ENCODE measurements at places on chromosomes 2 and 18. TPM values are rescaled to one million over a fixed set of nuclear protein-coding genes. Genes with fewer than 3 reads are reported as not detected.

The CTDP1 gene
- 34.5 TPM for total RNA-seq

GRCh38 chr18:31710826-31711225, 26.4 kb upstream of the B4GALT6 start:
- no peaks in the 10 kb centered on the region for H3K36me3 ChIP-seq
- no peaks in the 10 kb centered on the region for H3K27me3 ChIP-seq
- DNase-seq: peak; percentile 22

GRCh38 chr2:240127191-240127750, 8.8 kb downstream of the COPS9 start:
- peaks cover 46% of the 10 kb centered on the region for H3K36me3 ChIP-seq
- no peaks in the 10 kb centered on the region for H3K27me3 ChIP-seq
- no peak overlapping the region for H3K4me3 ChIP-seq
- H3K4me1 ChIP-seq: no peaks in the 10 kb centered on the region
- no peak for DNase-seq

GRCh38 chr2:233974530-233975071, 57.4 kb downstream of the TRPM8 start:
- H3K4me3 ChIP-seq: no peak overlapping the region
- no peak for DNase-seq
- no peak overlapping the region for H3K27ac ChIP-seq
- H3K36me3 ChIP-seq: peaks cover 12% of the 10 kb centered on the region
- peaks cover 12% of the 10 kb centered on the region for H3K4me1 ChIP-seq
- peaks cover 10% of the 10 kb centered on the region for H3K27me3 ChIP-seq

- H3K27me3 ChIP-seq: no peaks in the 10 kb centered on the region
- H3K27ac ChIP-seq: peak overlapping the region; percentile 94
- H3K36me3 ChIP-seq: peaks cover 19% of the 10 kb centered on the region
- peak overlapping the region; percentile 92 for H3K4me3 ChIP-seq
- DNase-seq: no peak
- H3K4me1 ChIP-seq: peaks cover 23% of the 10 kb centered on the region
Observed at GRCh38 chr2:26034637-26034992, 731 bp downstream of the RAB10 start.

GRCh38 chr2:233385489-233386044, 31.3 kb downstream of the DGKD start:
- no peak overlapping the region for H3K4me3 ChIP-seq
- no peak for DNase-seq
- H3K27me3 ChIP-seq: no peaks in the 10 kb centered on the region

DNA sequence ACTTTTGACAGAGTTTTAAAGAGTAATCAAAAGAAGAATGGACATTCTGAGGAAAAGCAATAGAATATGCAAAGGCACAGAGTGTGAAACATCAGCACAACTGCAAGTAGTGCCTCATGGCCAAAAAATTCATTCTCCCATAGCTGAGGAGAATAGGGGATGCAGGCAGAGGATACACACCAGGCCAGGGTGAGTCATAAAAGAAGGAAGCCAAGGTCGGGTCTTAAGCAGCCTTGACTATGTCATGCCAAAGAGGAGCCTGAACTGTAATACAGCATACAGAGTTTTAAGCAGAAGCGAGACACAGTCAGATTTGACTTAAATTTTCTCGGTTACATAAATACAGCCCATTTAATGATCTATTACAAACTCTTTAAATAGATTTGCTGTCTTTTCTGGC, 165.0 kb downstream of the LNPK start:
- no peak for DNase-seq
- H3K36me3 ChIP-seq: no peaks in the 10 kb centered on the region

DNA sequence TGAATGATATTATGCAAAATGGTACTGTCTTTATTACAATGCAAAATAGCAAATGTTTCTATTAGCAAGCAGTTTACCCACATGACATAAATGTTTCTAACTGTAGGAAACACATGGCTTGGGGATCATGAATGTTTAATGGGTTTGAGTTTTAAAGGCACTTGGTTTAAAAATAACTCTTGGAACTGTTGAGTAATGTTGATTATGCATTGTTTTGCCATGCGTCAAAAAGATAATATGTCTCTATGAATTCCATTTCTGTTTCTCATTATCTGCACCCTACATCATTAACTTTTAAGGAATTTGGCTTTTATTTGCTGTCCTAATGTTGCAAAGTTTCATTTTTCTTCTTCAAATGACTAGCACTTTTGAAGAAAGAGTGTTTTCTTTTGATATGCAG, 1355.5 kb downstream of the SUCLG1 start:
- peaks cover 13% of the 10 kb centered on the region for H3K36me3 ChIP-seq
- H3K27ac ChIP-seq: no peak overlapping the region
- no peak overlapping the region for H3K4me3 ChIP-seq
- H3K4me1 ChIP-seq: peaks cover 7% of the 10 kb centered on the region
- DNase-seq: no peak
- no peaks in the 10 kb centered on the region for H3K27me3 ChIP-seq

GRCh38 chr2:67899187-67899586, 163.6 kb downstream of the C1D start:
- H3K27ac ChIP-seq: no peak overlapping the region
- peaks cover 12% of the 10 kb centered on the region for H3K36me3 ChIP-seq
- H3K27me3 ChIP-seq: peaks cover 86% of the 10 kb centered on the region
- DNase-seq: no peak
- peaks cover 40% of the 10 kb centered on the region for H3K4me1 ChIP-seq
- H3K4me3 ChIP-seq: no peak overlapping the region

DNA sequence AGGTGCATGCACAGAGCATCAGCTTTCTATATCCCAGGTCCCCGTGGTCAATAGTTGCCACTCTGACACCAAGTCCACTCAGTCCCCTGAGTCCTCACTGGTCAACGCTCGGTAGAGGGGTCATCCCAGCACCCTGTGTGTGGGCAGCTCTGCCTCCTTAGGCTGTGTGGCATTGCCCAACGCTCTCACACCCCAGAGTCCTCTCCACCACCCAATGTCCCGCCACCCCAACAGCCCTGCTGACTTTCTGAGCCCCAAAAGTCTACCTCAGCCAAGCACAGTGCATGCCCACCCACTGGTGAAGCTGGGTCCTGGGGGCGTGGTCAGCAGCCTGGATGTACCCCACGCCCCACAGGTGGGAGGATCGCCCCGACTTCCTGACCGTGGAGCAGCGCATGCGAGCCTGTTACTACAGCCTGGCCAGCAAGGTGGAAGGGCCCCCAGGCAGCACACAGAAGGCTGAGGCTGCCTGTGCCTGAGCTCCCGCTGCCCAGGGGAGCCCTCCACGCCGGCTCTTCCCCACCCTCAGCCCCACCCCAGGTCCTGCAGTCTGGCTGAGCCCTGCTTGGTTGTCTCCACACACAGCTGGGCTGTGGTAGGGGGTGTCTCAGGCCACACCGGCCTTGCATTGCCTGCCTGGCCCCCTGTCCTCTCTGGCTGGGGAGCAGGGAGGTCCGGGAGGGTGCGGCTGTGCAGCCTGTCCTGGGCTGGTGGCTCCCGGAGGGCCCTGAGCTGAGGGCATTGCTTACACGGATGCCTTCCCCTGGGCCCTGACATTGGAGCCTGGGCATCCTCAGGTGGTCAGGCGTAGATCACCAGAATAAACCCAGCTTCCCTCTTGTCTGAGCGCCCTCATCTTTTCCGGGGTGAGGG, 25.9 kb downstream of the ZAP70 start:
- H3K4me3 ChIP-seq: no peak overlapping the region
- H3K36me3 ChIP-seq: no peaks in the 10 kb centered on the region
- H3K27ac ChIP-seq: no peak overlapping the region
- no peaks in the 10 kb centered on the region for H3K27me3 ChIP-seq

DNA sequence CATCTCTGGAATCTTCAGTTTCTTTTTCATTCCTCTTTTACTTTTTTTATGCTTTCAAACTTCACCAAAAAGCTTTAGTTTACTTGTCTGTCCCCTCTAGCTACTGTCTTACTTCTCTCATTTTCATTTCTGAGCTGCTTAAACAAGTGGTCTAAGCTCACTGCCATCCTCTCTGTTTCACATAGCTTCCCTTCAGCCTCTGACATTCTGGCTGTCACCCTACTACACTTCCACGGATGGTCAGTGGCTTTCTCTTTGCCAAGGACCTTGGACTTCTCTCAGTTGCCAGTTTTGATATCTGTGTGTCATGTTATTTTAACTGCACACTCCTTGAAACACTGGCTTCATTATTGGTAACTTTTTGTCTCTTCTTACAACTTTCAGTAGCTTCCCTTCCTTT, 176.1 kb downstream of the IKZF2 start:
- H3K27ac ChIP-seq: no peak overlapping the region
- H3K4me3 ChIP-seq: no peak overlapping the region
- DNase-seq: no peak
- H3K27me3 ChIP-seq: no peaks in the 10 kb centered on the region
- no peaks in the 10 kb centered on the region for H3K36me3 ChIP-seq

The C2orf66 gene
- not detected for total RNA-seq

The CDKL4 gene
- 0.46 TPM for total RNA-seq

GRCh38 chr2:216584112-216584511, 49.1 kb upstream of the IGFBP2 start:
- H3K27me3 ChIP-seq: peaks cover 3% of the 10 kb centered on the region
- peaks cover 11% of the 10 kb centered on the region for H3K36me3 ChIP-seq
- no peak overlapping the region for H3K4me3 ChIP-seq
- peaks cover 30% of the 10 kb centered on the region for H3K4me1 ChIP-seq

DNA sequence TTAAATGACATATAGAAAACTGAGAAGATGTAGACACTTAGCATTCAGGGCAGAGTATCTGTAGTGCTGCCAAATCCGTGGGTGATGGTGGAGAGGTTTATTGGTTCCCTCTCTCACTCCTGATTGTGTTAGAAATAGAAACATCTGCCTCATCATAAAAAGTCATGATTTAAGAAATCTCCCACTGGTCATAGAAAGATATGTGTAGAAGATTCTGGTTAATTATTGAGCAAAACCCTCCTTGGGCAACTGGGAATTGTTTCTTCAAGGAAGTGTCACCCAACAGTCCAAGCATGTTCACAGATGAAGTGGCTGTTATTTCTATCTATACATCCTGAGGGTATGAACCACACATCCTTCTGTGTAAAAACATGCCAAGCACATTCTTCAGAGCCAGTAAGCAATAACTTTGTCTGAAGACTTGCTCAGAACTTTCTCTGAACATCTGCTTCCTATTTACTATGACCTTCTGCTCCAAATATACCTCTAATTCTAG, 33.6 kb upstream of the CHRNA1 start:
- peaks cover 55% of the 10 kb centered on the region for H3K4me1 ChIP-seq
- H3K36me3 ChIP-seq: peaks cover 16% of the 10 kb centered on the region
- no peak for DNase-seq
- H3K4me3 ChIP-seq: no peak overlapping the region

DNA sequence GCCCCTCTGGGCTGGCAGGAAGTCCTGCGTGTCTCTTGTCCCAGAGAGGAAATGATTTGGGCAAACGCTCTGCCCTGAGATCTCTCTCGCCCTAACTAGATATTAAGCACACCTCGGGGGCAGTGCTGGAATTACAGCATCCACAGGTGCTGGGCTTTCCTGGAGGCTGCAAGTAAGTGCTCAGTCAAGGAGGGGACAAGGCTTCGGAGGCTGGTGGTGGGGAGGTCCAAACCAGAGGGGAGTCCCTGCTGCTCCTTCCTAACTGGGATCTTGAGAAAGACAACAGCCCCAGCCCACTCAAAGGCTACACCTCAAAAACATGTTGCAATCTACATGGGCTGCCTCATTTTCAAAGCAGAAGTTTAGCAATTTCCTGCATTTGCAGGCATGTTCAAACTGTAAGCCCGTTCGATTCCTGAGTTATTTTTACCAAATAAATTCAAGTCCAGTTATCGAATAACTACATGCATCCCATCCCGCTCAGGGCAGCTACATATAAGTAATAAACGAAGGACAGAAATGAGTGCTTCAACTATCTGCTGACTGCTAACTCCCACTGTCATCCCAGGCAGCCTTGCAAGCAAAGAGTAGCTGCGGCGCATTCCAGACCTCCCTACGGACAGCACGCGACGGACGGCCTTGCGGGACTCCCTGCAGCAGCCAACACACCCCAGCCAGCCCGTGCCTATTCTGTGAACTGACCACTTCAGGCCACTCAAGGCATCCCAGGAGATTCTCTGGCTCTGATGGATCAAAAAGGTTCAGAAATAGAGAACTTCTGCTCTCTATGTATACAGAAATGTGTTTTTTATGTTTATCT, 27.5 kb downstream of the ZNF516 start:
- DNase-seq: no peak
- H3K4me3 ChIP-seq: no peak overlapping the region
- H3K36me3 ChIP-seq: peaks cover 3% of the 10 kb centered on the region
- no peak overlapping the region for H3K27ac ChIP-seq

GRCh38 chr18:33495278-33495677, 54.8 kb upstream of the CCDC178 start:
- DNase-seq: peak; percentile 37
- no peaks in the 10 kb centered on the region for H3K27me3 ChIP-seq
- no peak overlapping the region for H3K27ac ChIP-seq
- no peaks in the 10 kb centered on the region for H3K36me3 ChIP-seq
- H3K4me3 ChIP-seq: no peak overlapping the region
- H3K4me1 ChIP-seq: no peaks in the 10 kb centered on the region

The PSMA8 gene
- not detected for total RNA-seq

The RSAD2 gene
- total RNA-seq: not detected

- no peak overlapping the region for H3K27ac ChIP-seq
- no peak overlapping the region for H3K4me3 ChIP-seq
- H3K36me3 ChIP-seq: no peaks in the 10 kb centered on the region
- H3K4me1 ChIP-seq: no peaks in the 10 kb centered on the region
- H3K27me3 ChIP-seq: no peaks in the 10 kb centered on the region
Observed at GRCh38 chr2:224869601-224870233, 153.6 kb upstream of the CCDC195 start.

- H3K36me3 ChIP-seq: no peaks in the 10 kb centered on the region
- no peak overlapping the region for H3K4me3 ChIP-seq
- peaks cover 3% of the 10 kb centered on the region for H3K27me3 ChIP-seq
Observed at GRCh38 chr2:42108852-42109251, 60.3 kb upstream of the EML4 start.

- no peaks in the 10 kb centered on the region for H3K4me1 ChIP-seq
- H3K4me3 ChIP-seq: no peak overlapping the region
- no peak for DNase-seq
- no peaks in the 10 kb centered on the region for H3K36me3 ChIP-seq
- H3K27ac ChIP-seq: no peak overlapping the region
Observed at GRCh38 chr2:17184512-17184911, 333.7 kb downstream of the RAD51AP2 start.

The RASGRP3 gene
- 0.23 TPM for total RNA-seq

GRCh38 chr2:45889620-45890370, 238.3 kb downstream of the PRKCE start:
- no peak overlapping the region for H3K27ac ChIP-seq
- H3K4me1 ChIP-seq: peaks cover 15% of the 10 kb centered on the region
- H3K4me3 ChIP-seq: no peak overlapping the region
- no peaks in the 10 kb centered on the region for H3K36me3 ChIP-seq
- H3K27me3 ChIP-seq: no peaks in the 10 kb centered on the region
- no peak for DNase-seq

GRCh38 chr2:97011977-97012569, 25.7 kb upstream of the FAM178B start:
- DNase-seq: no peak
- H3K36me3 ChIP-seq: no peaks in the 10 kb centered on the region
- no peak overlapping the region for H3K27ac ChIP-seq
- H3K4me3 ChIP-seq: no peak overlapping the region

The FEV gene
- not detected for total RNA-seq
